Activated CD4-positive, alpha-beta T cell treated with anti-CD3 and anti-CD28 coated beads, Interleukin-2, amount 50 U/mL, for 48 hours (primary cell): ENCODE measurements at places on chromosomes 13 and 19.

DNA sequence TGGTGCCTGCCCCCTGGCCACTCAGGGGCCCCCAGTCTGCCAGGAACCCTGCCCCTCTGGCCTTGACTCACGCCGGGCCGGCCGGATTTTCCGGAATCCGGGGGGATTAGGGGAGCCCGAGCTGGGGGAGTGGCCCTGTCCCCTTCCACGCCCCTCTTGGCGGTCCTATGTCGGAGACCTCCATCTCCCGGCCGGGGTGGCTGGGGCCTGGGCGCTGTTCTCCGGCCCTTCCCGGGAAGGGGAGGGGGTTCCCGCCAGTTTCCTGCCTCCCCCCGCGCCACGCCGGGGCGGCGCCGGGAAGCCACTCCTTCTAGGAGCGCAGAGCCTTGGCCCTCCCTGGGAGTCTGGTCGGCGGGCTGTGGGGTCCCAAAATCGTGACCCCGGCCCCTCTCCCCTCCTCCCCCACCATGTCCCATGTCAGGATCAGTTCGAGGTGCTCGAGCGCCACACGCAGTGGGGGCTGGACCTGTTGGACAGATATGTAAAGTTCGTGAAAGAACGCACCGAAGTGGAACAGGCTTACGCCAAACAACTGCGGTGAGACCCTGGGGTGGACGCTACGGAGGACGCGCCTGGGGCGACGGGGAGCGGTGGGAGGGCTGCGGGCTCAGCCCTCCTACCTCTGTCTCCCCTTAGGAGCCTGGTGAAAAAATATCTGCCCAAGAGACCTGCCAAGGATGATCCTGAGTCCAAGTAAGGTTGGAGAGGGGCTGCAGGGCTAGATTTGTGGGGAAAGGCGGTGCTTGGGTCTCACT lies 1.3 kb downstream of the TRIP10 start:
- DNase-seq: peak; percentile 24

DNA sequence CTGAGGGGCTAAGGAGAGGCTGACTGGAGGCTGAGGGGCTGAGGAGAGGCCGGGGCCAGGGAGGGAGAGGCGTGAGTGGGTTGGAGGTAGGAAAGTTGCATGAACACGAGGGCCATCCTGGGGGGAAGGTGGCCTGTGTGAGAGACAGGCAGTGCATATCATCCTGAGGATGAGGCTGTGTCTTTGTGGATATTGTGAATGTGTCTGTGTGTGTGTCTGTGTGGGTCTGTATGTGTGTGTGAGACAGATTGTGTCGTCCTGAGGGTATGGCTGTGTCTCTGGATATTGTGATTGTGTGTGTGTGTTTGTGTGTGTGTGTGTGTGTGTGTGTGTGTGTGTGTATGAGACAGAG lies 422 bp downstream of the ZNF71 start:
- no peak for DNase-seq

GRCh38 chr13:100917011-100917410 lies 242.4 kb upstream of the TMTC4 start:
- no peak for DNase-seq

DNA sequence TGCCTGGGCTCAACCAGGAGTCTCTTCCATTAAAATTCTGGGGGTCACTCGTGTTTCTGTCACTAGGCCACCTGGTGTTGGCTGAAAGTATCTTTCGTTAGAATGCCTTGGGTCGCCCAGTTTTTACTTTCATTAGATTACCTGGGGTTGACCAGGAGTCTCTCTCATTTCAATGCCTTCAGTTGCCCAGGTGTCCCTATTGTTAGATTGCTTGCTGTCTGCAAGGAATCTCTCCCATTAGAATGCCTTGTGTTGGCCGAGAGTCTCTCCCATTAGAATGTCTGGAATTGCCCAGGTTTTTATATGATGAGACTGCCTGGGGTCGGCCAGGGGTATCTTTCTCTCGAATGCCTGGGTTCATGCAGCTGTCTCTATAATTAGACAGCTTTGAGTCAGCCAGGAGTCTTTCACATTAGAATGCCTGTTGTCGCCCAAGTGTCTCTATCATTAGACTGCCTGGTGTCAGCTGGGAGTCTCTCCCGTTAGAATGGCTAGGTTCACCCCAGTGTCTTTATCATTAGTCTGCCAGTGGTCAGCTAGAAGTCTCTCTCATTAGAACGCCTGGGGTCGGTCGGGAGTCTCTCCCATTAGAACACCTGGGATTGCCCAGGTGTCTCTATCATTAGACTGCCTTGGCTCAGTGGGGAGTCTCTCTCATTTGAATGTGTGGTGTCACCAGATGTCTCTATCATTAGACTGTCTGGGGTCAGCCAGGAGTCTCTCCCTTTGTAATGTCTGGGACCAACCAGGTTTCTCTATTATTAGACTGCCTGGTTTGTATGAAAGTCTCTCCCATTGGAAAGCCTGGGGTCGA lies 1446.8 kb downstream of the UQCRFS1 start:
- no peak for DNase-seq

DNA sequence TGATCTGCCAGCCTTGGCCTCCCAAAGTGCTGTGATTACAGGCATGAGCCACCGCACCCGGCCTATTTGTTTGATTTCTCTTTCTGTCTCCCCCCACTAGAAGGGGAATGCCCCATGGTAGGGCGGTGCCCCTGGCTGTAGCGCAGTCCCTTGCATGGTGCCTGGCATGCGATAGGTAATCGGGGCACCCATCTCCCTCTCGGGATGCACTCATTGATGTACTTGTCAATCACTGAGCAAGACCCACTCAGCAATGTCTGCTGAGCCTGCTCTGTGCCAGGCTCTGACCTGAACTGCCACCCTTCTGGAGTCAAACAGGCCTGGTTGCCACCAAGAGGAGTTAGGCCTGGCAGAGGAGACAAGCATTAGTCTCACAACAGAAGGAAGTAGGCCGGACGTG lies 19.8 kb downstream of the DNM2 start:
- DNase-seq: no peak

- no peak for DNase-seq
Measured at GRCh38 chr19:16134510-16134909, 9.0 kb upstream of the HSH2D start.

GRCh38 chr19:1132552-1133383 lies 29.0 kb downstream of the GPX4 start:
- DNase-seq: no peak

GRCh38 chr13:79937771-79938216 lies 403.1 kb downstream of the SPRY2 start:
- DNase-seq: no peak

- no peak for DNase-seq
Measured at GRCh38 chr19:54208784-54209057, 8.1 kb downstream of the RPS9 start.

- DNase-seq: no peak
Measured at GRCh38 chr19:49368711-49369358, 5.2 kb downstream of the DKKL1 start.
